CD4-positive, alpha-beta T cell treated with Interleukin-15 for 4 hours (primary cell): ENCODE measurements at places on chromosomes 12 and 14.

GRCh38 chr12:65263777-65264176 lies 14.7 kb upstream of the MSRB3 start:
- no peak for DNase-seq

GRCh38 chr12:8562310-8562709 lies 21.6 kb upstream of the CLEC4E start:
- no peak for DNase-seq

- DNase-seq, result no peak
These were observed 61.9 kb downstream of the KICS2 start for GRCh38 chr12:64160021-64160710.

DNA sequence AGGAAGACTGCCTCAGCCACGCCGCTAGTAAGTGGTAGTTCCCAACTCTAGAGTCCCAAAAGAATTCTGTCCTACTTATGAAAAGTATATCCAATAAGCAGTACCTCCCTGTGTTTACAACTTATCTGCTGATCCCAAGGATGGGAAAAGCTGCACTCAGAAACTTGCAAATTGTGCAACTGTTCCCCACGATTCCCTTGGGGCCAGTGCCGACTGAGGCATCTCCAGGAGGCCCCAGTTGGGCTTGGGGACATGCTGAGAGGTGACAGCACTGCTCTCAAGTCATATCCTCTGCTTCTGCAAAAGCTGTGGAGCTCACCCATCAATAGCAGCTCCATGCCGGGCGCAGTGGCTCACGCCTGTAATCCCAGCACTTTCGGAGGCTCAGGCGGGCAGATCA lies 23.7 kb downstream of the SPRING1 start:
- no peak for DNase-seq

GRCh38 chr12:29612912-29613311 lies 115.4 kb upstream of the OVCH1 start:
- DNase-seq, result no peak

- no peak for DNase-seq
These were observed 216.9 kb upstream of the HMGA2 start for GRCh38 chr12:65607401-65607841.

DNA sequence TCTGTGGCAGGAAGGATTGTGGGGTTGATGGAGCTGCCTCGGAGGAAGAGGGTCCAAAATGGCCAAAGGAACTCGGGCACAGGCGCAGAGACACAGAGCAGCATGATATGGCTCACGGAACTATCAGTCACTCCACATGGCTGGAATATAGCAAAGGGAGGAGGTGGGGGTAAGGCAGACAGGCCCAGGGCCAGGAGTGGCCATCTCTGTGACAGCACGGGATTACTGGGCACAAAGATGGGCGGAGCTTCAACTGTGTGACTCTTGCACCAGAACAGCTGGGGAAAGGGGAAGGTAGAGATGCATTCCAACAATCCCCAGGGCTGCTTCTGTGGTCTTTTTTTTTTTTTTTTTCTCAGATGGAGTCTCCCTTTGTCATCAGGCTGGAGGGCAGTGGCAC lies 24.8 kb upstream of the EML1 start:
- no peak for DNase-seq

DNA sequence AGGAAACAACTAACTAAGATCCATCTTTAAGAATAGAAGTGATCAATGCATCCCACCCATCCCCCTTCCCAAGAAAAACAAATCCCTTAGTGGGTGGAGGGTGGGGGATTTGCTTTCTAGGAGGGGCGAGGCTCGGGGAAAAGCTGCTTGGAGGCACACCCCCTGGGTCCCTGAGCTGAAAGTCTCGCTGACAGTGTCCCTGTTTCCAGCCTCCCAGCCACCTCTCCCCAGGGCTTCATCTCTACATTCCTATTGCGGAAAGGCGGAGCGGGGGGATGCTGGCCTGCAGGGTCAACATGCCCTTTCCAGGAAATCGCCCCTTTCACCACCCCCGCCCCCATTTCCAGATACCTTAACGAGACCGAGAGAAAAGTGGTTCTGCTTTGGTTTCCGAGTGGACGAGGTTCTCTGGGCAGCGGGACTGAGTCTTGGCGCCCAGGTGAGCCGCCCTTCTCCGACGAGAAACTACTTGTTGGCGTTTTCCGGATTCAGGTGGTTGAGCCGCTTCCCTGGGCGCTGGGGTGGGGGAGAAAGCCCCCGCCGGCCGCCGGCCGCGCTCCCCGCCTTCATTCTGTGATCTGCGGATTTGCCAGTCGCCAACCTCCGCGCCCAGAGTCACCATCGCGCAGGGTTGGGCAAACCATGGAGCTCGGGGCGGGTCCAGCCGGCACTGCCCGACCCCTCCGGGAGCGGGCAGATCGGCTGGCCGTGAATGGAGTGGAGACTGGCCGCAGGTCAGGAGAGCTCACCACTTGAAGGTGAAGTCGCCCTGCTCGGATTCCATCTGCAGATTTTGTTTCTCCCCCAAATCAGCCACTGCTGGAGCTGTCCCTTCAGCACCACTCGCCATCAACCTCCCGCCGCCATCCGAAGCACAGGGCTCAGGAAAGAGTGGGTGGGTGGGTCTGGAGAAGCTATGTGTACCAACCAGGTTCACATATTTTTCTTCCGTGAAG lies 505 bp downstream of the KCNC2 start:
- no peak for DNase-seq

- no peak for DNase-seq
These were observed 88.7 kb upstream of the RAP1B start for GRCh38 chr12:68521848-68522502.

- DNase-seq, result no peak
These were observed 29.7 kb downstream of the PLEKHG3 start for GRCh38 chr14:64733899-64734298.

- no peak for DNase-seq
These were observed 19.2 kb downstream of the MTHFD1 start for GRCh38 chr14:64407329-64407728.

- DNase-seq, result no peak
These were observed 10.6 kb upstream of the TNFRSF1A start for GRCh38 chr12:6352193-6353173.

- peak; percentile 40 for DNase-seq
These were observed 26.6 kb downstream of the FBXO34 start for GRCh38 chr14:55297611-55298499.

DNA sequence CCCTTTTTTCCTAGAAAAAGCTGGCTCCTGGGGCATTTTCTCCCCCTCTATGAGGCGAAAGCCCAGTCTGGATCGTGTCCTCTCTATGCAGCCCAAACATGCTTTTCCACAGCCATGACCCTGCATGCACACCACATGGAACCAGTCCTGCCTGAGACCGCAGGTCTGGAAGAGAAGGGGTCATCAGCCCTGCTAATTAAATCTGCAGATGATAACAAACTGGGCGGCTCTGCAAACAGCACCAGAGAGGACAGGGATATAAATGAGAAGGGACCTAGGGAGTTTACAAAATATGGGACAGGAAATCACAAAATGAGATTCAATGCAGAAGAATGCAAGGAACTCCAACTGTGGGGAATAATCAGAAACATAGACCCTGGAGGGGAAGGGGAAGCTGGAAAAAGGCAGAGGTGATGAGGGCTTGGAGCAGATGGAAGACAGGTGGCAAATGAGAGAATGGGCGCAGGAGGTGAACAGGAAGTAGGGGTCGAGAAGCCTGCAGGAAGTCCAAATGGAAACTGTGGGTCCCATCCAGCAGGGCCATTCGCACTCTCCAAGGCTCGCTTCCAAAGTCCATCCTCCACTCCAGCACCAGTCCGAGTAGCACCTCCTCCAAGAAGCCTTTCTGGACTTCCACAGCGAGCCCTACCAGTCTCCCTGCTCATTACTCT lies 76.3 kb downstream of the ANO2 start:
- no peak for DNase-seq
